ENCODE measurements at places on chromosomes 3 and 15. TPM values are rescaled to one million over a fixed set of nuclear protein-coding genes. Genes with fewer than 3 reads are reported as not detected.

GRCh38 chr15:93359425-93360131 lies 270.6 kb upstream of the RGMA start:
- DNase-seq = no peak

GRCh38 chr3:4015426-4015825 lies 216.2 kb downstream of the LRRN1 start:
- no peak for DNase-seq

DNA sequence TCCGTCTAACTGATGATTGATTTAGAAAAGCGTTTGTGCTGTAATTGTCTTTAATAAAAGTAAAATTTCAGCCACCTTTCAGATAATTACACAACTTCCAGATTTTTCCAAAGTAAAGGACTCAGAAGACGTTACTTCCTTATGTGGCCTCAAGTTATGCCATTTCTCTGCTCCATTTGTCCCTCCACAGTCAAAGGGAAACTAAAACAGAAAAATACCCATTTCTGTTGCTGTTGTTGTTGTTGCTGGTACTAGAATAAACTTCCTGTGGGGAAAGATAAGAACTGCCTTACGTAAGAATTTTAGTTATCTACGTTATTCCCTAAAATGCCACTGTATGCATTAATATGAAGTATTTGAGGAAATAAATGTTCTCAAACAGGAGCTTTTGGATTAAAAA lies 153.9 kb downstream of the P3H2 start:
- DNase-seq = no peak

DNA sequence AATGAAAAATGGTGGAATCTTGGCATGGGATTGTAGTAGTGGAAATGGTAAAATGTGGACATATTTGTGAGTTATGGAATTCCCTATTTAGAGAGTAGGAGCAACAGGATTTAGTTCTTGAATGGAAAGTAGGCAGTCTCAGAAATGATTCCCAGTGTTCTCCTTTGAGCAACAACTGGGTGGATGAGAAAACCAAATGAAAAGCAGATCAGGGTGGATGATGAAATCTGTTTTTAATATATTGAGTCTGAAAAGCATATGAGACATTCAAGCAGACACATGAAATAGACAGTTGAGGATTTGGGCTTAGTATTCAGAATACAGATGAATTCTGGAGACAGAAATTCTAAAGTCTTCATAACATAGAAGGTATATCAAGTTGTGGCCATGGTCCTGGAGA lies 451.3 kb downstream of the LPP start:
- no peak for DNase-seq

GRCh38 chr3:174812172-174812862 lies 46.8 kb upstream of the NAALADL2 start:
- no peak for DNase-seq

GRCh38 chr3:189638276-189639031 lies 7.3 kb downstream of the TP63 start:
- no peak for DNase-seq

DNA sequence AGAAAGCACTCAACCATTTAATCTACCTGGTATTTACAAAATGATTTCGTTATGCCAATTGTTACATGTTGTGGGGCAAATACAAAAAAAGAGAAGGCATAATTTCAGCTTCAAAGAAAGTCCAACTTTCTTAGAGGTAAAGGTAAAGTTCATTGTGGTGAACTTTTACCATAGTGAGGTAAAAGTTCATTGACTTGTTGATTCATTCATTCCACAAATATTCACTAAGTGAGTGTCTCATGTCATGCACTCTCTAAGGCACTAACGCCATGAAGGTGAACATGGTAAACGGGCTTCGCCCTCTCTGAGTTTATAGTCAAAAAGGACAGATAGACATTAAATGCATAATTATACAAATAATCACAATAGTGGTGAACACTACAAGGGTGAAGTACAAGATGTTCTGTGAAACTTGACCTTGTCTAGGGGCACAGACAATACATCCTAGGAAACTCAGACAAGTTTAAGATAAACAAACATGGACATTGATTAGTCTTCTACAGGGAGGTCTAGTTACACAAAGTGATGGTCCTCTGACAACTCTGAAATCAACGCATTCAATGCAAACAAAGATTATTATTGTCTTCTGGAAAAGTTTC lies 378.6 kb downstream of the MAGI1 start:
- no peak for DNase-seq

- DNase-seq = no peak
These were observed 31.7 kb downstream of the SPINK8 start for GRCh38 chr3:48301800-48302166.

- no peak for DNase-seq
These were observed 32.9 kb downstream of the PTPN23 start for GRCh38 chr3:47413751-47414150.

DNA sequence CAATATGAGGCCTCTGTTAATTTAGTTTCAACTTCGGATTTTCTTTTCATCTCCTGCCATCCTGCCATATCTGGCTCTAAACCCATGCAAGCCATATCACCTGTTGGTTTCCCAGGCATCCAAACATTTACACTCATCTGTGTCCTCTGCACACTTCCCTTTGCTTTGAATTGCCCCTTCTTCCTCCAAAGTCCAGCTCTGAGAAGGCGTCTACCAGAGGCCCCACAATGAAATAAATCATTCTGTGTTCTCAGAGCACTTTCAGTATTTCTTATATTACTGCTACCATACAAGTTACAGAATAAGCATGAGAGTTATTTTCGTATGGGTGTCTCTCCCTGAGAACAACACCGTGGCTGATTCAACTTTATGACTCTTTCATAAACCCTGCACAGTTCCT lies 12.9 kb upstream of the ABHD17C start:
- no peak for DNase-seq

DNA sequence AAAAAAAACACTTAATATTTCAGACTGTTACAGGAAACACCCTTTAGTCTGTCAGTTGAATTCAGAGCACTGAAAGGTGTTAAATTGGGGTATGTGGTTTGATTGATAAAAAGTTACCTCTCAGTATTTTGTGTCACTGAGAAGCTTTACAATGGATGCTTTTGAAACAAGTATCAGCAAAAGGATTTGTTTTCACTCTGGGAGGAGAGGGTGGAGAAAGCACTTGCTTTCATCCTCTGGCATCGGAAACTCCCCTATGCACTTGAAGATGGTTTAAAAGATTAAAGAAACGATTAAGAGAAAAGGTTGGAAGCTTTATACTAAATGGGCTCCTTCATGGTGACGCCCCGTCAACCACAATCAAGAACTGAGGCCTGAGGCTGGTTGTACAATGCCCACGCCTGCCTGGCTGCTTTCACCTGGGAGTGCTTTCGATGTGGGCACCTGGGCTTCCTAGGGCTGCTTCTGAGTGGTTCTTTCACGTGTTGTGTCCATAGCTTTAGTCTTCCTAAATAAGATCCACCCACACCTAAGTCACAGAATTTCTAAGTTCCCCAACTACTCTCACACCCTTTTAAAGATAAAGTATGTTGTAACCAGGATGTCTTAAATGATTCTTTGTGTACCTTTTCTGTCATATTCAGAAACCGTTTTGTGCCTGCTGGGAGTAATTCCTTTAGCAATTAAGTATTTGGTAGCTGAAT lies 17.9 kb downstream of the TMEM43 start:
- DNase-seq = no peak

DNA sequence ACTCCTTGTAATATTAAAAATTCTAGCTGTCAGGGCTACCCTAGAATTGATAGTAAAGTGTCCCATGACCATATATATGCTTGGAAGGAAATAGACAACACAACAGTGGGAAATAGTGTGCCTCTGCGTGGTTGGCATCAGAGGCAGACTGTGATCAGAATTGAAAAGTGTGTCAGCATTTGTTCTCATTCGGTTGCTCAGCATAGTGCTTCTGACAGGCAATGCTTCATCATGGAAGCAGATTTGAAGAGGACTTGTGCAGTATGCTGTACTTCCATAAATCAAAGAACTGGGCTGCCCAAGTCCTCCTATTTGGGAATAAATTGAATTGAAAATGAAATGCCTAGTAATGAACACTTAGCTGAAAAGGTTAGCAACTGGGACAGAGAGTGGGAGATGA lies 435.7 kb downstream of the DIPK2A start:
- no peak for DNase-seq

- DNase-seq = no peak
These were observed 84.9 kb upstream of the UBE2E1 start for GRCh38 chr3:23720885-23721284.

DNA sequence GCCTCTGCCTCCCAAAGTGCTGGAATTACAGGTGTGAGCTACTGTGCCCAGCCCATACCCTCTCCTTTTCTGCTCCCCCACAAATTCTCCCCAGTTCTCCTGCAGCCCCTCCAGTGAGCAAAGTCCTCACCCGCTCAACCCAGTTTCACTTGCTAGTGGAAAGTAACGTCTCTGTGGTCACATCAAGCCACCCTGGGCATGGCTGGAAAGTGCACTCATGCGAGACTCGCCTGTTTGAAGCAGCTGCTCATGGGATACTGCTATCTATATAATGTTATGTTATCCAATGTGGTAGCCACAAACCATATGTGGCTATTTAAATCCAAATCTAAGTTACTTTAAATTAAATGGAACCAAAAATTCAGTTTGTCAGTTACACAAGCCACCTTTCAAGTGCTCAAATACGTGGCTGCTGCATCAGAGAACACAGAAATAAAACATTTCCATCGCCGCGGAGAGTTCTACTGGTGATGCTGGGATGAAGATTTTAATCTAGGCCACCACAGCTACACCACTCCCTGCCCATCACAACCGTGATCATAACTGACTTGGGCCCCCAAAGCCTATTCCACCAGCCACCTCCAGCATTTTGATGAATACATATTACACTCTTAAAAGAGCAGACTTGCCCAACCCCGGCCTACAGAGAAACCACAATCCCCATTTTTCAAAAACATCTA lies 119.4 kb downstream of the LIPC start:
- no peak for DNase-seq

DNA sequence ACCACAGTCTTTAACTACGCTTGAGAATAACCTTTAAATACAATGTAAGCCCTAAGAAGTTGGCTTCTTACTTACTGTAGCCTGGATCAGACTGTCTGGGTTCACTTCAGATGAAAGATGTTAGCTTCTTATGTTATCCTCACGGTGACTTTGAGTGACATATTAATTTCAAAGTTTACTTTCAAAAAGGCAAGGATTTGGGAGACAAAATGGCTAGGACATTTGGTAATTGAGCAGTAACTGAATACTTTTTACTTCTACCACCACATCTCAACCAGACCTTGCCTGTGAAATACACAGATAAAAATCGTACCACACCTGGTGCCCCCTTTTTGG lies 36.0 kb upstream of the BNIP2 start:
- no peak for DNase-seq

DNA sequence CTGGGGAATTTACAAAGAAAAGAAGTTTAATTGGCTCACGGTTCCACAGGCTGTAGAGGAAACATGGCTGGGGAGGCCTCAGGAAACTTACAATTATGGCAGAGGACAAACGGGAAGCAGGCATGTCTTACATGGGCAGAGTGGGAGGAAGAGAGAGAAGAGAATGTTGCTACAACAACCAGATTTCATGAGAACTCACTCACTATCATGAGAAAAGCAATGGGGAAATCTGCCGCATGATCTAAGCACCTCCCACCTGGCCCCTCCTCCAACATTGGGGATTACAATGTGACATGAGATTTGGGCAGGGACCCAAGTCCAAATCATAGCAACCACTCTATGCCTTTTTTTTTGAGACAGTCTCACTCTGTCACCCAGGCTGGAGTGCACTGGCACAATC lies 28.8 kb downstream of the PCNP start:
- DNase-seq = no peak

DNA sequence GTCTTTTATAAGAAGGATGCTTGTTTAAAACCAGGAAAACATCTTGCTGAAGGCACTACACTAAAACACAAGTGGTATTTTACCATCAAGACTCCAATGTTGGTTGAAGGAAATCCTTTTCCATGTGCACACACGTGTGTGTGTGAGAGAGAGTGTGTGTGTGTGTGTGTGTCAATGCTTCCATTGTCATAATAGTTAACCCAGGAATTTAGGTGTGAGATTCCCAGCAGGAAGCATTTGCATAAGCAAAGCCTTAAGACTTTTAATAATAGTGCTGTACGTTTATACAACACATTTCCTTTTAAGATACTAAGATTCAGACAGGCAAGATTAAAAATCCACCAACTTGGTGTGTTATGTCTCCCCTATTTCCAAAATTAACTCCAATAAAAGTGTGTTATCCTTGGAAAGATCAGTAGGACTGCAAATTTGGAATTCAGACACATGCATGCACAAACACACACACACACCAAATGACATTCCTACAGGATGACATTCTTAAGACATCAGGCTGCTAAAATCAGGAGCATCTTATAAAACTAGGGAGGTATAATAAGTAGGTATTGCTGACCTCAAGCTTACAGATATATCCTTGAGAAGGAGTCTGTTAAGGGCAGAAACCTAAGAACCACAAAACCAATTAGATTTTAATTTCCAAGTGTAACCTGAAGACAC lies 18.3 kb downstream of the LMCD1 start:
- peak; percentile 21 for DNase-seq

- DNase-seq = no peak
These were observed 138.5 kb downstream of the GABRB3 start for GRCh38 chr15:26634319-26634718.

GRCh38 chr3:128322030-128323022 lies 144.4 kb downstream of the DNAJB8 start:
- DNase-seq = peak; percentile 42

- no peak for DNase-seq
These were observed 107.7 kb downstream of the WDR76 start for GRCh38 chr15:43934480-43934879.

GRCh38 chr3:166799-167198 lies 29.8 kb upstream of the CHL1 start:
- no peak for DNase-seq

DNA sequence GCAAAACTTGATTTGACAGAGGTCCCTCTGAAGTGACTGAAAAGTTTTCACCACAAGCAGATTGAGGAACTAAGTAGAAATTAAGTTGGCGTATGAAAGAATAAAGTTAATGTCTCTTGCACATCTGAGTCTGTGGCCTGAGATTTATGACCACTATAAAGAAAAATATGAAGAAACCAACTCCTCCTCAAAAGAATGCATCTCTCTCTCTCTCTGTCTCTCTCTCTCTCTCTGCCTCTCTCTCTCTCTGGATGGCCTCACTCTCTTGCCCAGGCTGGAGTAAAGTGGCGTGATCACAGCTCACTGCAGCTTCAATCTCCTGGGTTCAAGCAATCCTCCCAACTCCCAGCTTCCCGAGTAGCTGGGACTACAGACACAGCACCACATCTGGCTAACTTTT lies 55.2 kb downstream of the RPL22L1 start:
- no peak for DNase-seq

GRCh38 chr3:2172561-2173171 lies 74.0 kb downstream of the CNTN4 start:
- DNase-seq = no peak

- DNase-seq = no peak
These were observed 24.8 kb upstream of the PDCD6IP start for GRCh38 chr3:33773637-33774036.

Gene GCNT3
- polyA plus RNA-seq = not detected

Gene IMPG2
- polyA plus RNA-seq = 0.30 TPM

Gene DNAH12
- 0.10 TPM for polyA plus RNA-seq

Gene ADAMTS17
- polyA plus RNA-seq = 0.16 TPM

Gene TUSC7
- polyA plus RNA-seq = not detected

Gene AP3B2
- not detected for polyA plus RNA-seq

Gene LEKR1
- 0.07 TPM for polyA plus RNA-seq

Gene CHRD
- polyA plus RNA-seq = 0.54 TPM

Gene MYZAP
- polyA plus RNA-seq = 6.3 TPM

Gene GPR87
- not detected for polyA plus RNA-seq

Gene KBTBD8
- 0.26 TPM for polyA plus RNA-seq

Gene ASB14
- not detected for polyA plus RNA-seq

Gene ARPP21
- not detected for polyA plus RNA-seq

All from endothelial cell of umbilical vein (primary cell).